Ovary (tissue), 10 donors: ENCODE measurements at places on chromosomes 3 and 15.
A peak's percentile ranks its signal among the peaks of the same experiment; 100 is the strongest.

- DNase-seq: no peak
These were observed 56.3 kb downstream of the BDH1 start for GRCh38 chr3:197499427-197499826.

DNA sequence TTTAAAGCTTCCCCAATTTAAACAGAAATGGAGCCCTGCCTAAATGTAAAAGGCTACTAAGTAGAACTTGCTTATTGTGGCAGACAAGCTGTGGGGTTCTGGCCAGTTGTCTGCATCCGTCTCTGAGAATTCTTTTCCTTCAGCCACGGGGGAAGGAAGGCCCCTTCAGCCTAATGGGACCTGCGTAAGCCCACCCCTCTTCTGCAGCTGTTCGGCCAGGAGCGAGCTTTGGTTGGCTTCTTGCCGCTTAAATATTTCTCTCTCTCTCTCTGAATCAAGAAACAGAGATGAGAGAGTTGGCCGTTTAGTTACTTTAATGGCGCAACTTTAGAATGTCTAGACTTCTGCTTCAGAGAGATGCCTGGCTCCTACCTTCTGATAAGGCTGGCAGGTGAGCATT lies 151.7 kb upstream of the PROK2 start:
- DNase-seq: no peak

DNA sequence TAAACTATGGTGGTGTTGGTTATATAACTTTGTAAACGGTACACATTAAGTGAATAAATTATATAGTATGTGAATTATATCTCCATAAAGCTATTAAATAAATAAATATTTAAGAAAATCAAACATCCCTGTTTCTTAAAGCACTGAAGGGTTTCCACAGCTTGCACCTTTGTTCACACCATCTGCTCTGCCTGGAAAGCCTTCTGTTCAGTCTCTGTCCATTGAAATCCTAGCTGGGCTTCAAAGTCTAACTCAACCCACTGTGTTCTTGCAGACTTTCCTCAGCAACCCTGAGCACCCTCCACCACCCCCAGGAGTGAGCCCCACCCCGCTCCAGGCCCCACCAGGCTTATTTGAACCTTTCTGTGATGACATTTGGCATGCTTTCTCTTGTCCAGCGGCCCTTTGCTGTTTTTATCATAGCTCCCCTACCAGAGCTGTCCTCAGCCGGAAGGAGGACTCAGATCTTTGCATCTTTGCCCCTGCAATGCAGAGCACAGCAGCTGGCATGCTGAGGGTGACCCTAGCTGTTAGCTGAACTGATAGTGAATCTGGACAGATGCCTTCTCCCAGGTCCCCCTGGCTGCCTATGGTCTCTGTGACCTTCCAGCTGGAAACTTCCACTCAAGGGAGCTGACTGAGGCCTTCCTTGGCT lies 105.2 kb downstream of the DAPK2 start:
- no peak for DNase-seq

GRCh38 chr15:84714821-84715220 lies 1.1 kb downstream of the SEC11A start:
- DNase-seq: no peak

DNA sequence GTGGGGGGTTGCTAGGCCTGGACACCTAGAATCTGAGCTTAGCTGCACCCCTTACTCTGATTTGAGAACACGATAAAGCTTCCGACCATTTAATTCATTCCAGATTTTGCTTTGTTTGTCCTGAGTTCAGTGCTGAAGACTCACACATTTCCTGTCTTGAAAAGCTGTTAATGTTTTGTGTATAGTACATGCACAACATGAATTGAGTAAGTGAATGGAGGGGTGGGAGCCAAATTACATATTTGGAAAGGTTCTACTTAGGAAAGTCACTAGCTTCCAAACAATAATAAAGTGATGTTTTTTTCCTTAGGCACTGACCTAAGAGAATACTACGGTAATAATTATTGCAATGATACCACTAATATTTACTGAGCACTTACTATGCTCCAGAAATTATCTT lies 955.2 kb upstream of the NR2F2 start:
- DNase-seq: no peak

- no peak for DNase-seq
These were observed 542.7 kb upstream of the MDFIC2 start for GRCh38 chr3:70855149-70855548.

GRCh38 chr3:151987893-151988292 lies 114.5 kb downstream of the SUCNR1 start:
- DNase-seq: no peak

GRCh38 chr3:112109322-112109721 lies 23.1 kb downstream of the C3orf52 start:
- DNase-seq: no peak

DNA sequence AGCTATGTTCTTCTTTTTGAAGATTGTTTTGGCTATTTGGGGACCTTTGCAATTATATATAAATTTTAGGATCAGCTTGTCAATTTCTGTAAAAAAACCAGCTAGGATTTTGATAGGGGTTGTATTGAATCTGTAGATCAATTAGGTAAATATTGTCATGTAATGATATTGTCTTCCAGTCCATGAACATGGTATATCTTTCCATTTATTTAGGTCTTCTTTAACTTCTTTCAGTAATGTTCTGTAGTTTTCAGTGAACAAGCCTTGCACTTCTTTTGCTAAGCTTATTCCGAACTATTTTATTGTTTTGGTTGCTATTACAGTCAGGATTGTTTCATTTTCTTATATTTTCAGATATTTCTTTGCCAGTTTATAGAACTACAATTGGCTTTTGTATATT lies 175.8 kb upstream of the RARB start:
- DNase-seq: no peak

- peak; percentile 47 for DNase-seq
These were observed 19.5 kb downstream of the MRAS start for GRCh38 chr3:138367911-138368310.

- DNase-seq: no peak
These were observed 846.6 kb downstream of the MCTP2 start for GRCh38 chr15:95078003-95078402.

- DNase-seq: no peak
These were observed 31.9 kb downstream of the IFT57 start for GRCh38 chr3:108190346-108190745.

DNA sequence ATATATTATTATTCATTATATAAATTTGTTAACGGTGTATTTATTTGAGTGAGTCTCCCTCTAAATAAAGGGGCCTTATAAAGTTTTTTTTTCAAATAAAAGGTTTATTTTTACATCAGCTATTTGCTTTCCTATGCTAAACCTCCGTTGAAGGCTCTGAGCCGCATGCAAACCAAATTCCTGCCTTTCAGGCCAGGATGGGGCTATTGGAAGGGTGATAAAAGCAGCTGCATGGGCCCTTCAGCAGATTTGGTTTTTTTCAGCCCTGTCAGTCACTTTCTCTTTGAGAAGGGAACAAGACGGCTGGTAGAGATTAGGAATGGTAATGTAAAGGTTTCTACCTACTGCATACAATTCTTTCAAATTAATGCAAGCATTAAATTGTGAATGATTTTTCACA lies 244.2 kb downstream of the WNT5A start:
- no peak for DNase-seq

DNA sequence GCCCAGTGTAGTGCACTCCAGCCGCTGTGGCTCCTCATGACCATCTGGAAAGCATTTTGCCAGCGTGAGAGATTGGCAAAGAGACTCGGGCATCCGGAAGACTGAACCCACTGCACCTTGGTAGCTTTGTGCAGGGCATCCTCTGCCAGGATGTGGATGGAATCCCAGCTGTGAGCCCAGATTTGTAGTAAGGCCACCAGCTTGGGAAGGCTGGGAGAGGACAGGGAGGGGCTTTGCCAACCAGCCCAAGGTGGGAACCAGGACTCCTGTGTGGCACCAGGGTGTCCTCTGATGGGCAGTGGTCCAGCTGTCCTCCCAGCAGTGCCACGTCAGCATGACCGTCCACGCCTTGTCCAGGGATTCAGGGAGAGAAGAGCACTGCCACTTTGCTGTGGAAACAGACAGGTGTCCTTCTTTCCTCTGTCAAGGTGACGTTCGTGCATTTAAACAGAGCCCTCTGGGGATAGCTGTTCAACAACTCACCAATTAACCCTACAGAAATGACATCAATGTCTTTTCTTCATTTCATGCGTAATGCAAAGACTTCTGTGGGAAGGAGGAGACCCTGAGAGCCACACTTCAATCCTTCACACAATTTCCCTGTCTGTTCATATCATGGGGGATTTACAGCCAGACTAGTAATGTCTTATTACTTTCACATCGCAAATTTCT lies 19.1 kb downstream of the KLF15 start:
- DNase-seq: no peak
